ENCODE measurements at places on chromosomes 13 and 19. TPM values are rescaled to one million over a fixed set of nuclear protein-coding genes. Genes with fewer than 3 reads are reported as not detected.

Gene TBXA2R
- total RNA-seq: 1.4 TPM

Gene RNF113B
- total RNA-seq: not detected

Gene FPR3
- total RNA-seq: 16.2 TPM

Gene UQCR11
- 78.2 TPM for total RNA-seq

Gene FCAR
- not detected for total RNA-seq

Gene RUBCNL
- total RNA-seq: 3.2 TPM

All from gastroesophageal sphincter (tissue), 4 donors.